Stimulated activated naive CD4-positive, alpha-beta T cell treated with Interleukin-2 at 50 U/mL for 16 hours (primary cell): ENCODE measurements at places on chromosomes 4 and X.

- no peak for DNase-seq
These were observed 131.6 kb downstream of the CEP135 start for GRCh38 chr4:56080384-56080783.

GRCh38 chrX:18031726-18032375 lies 170.8 kb upstream of the RAI2 start:
- DNase-seq: no peak

- no peak for DNase-seq
These were observed 3.0 kb downstream of the NFKB1 start for GRCh38 chr4:102503831-102504786.

GRCh38 chr4:25624616-25625015 lies 31.0 kb upstream of the SLC34A2 start:
- no peak for DNase-seq

GRCh38 chr4:118005883-118006282 lies 28.4 kb upstream of the NDST3 start:
- DNase-seq: no peak

- DNase-seq: no peak
These were observed 38.5 kb downstream of the AGA start for GRCh38 chr4:177403746-177404145.

DNA sequence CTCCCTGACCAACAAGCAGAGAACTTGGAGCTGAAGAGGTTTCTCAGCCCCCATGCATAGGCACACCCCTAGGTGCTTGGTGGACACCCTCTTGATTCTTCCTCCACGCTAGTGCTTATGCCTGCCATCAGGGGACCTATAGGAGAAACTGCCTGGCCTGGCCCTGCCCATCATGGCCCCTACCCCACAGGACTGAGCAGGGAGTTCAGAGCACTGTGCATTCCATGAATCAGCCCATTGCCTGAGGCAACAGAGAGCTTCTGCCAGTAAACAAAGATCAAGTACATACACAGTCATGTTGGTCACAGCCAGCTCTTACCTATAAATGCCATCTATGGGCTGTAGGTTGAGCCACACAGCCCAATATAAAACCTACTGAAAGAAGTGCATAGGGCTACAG lies 99.1 kb upstream of the EDNRA start:
- no peak for DNase-seq

DNA sequence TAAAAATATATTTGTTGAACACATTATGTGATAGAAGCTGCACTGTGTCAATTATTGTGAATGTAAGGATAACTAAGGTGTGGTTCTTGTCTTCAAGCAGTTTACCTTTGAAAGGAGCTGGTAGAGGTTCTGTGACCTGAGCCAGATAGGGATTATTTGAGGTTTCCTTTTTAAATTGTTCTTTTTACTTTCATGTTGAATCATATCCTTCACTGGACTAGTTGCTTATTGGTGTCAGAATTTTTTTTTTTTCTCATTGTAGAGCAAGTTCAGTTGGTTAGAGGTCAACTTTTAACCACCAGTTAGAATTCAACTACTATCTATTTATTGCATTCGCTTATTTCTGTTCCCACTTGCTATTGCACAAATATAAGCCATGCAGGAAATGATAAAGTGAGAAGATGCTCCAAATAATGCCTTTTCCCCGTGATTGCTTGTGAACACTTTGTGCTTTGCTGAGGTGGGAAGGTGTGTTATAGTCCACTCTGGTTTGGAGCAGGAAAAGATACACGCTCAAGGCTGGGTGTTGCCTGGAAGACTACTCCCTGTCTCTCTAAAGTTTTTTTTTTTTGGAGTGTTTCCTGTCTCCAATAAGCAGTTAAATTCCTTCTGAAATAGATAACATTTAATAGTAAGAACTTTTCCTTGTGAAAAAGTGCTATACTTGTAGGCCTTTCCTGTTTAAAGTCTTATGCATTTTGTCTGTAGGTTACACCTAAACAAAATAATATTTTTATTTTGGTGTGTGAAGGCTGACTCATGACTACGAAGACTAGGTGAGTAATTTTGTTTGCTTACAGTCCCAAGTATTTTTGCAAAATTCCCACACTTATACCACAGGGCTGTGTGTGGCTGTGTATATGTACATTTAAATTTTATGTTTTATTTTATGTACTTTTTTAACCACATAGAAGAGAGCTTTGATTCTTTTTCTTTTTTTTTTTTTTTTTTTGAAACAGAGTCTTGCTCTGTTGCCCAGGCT lies 83.8 kb upstream of the LCORL start:
- no peak for DNase-seq

GRCh38 chr4:86256086-86256485 lies 103.8 kb downstream of the MAPK10 start:
- no peak for DNase-seq

DNA sequence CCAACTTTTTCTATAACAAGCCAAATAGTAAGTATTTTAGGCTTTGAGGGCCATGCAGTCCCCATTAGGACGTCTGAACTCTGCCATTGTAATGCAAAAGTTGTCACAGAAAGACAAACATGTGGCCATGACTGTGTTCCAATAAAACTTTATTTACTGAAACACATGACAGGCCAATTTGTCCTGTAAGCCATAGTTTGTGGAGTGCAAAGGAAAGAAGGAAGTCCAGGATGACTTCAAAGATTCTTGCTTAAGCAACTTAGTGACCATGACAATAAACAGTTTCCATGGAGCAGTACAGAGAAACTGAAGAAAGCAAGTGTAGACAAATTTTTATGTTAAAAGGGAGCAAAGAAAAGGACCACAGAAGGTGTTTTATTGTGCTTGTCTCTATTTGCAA lies 35.0 kb upstream of the MYOZ2 start:
- DNase-seq: no peak

DNA sequence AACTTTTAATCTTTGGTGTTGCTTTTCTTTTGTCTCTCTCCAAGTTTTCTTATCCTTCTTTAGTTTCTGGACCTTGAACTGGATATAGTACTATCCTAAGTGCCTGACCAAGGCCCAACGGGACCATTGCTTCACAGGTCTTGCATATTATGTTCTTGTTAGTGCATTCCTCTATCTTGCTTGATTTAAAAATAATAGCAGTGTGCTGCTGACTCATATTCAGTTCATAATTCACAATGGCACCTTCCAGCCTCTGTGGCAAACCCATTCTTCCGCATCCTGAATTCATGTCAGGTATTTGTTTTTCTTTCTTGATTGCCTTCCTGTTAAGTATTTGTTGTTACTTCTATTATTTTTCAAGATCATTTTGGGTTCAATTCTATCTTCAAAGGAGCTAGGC lies 197.1 kb upstream of the GIMD1 start:
- DNase-seq: no peak

DNA sequence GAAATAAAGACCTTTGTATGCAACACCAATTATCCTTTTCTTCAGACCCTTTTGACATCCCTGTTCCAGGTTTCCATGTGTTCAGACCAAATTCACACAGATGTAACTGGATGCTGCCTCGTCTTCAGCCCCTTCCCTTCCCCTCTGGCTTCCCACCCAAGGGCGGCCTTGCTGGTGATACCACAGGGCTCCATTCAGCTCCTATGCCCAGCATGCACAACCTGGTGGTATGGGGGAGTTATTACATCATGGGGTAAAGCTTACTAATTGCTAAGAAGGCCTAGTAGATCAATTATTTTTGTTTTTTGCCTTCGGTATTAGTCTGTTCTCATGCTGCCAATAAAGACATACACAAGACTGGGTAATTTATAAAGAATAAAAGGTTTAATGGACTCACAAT lies 317.0 kb upstream of the CXXC4 start:
- no peak for DNase-seq

DNA sequence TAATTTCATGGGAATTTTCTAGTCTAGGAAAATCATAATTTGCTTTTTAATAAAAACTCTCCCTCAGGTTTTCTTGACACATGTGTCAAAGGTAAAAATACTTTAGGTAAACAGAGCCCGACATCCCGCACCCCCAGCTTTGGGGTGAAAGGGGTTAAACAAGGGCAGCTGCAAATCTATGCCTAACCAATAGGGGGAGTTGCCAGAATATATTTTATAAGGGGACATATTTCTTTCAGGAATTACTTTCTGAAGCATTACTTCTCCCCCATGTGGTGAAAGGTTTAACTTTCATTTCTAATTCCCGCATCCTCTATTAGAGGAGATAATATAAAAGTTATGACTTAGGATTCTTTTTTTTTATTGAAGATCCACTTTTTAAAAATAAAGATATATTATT lies 53.9 kb upstream of the HEPH start:
- DNase-seq: no peak

- DNase-seq: no peak
These were observed 111.4 kb downstream of the LUZP4 start for GRCh38 chrX:115400960-115401359.

DNA sequence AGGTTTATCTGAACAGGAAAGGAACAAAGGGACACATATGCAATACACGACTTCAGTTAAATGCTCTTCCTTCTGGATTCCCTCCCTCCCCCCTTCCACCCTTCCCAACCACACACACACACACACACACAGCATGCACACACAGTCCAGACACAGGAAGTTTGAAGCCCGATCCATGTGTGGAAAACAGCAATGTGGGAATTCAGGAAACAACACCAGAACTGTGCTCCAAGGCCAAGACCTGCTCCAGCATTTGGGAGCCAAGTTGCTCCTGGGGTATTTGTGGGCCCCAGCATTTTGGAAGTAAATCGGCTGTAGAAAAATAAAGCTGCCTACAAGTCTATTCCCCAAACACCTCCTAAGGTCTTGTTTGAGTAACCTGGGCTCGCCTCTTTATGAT lies 5.6 kb upstream of the AMOT start:
- DNase-seq: no peak

DNA sequence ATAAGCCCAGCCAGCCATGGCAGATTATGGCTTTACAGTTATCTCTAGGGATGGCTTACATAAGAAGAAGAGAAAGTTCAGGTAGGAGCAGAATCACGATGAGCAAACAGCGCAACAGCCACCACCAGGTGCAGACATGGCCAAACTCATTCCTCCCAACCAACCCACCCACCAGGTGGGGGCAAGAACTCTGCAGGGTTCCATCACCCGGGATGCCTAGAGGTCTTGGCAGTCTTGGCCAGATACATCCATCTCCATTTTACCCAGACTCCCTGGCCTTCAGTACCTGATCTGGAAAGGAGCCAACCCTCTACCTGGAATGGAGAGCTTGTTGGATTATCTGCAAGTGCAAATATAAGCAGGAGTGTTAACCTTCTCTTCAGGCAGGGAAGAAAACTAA lies 7.5 kb downstream of the TSC22D3 start:
- DNase-seq: no peak

DNA sequence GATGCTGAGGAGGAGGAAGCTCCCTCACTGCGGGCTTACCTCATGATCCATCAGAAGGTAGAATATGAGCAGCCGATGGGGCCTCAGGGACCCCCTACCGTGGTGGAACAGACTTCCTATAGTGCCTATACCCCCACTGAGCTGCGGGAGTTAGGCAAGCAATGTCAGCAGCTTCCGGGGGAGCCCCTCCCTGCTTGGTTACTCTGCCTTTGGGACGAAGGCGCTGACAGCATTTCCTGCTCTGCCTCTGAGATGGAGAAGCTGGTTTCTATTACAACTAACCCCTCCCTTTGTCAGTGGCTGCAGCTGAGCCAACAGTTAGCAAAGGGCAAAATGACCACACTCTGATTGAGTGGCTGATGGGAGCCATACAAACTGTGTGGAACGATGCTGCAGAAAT lies 430.7 kb downstream of the IDS start:
- DNase-seq: no peak

DNA sequence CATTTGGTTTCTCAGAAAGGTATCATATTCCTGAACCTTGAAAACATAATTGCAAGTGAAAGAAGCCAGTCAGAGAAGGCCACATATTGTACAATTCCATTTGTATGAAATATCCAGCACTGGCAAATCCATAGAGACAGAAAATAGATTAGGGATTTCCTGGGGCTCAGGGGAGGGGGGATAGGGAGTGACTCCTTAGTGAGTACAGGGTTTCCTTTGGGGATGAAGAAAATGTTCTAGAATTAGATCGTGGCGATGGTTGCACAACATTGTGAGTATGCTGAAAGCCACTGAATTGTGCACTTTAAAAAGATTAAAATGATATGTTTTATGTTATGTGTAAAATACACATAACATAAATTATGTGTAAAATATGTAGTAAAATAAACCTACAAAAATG lies 10.3 kb downstream of the XPNPEP2 start:
- no peak for DNase-seq

GRCh38 chr4:65552057-65552456 lies 118.2 kb downstream of the EPHA5 start:
- no peak for DNase-seq
